Ovary (tissue), 10 donors: ENCODE measurements at places on chromosomes 4 and X. TPM values are rescaled to one million over a fixed set of nuclear protein-coding genes. Genes with fewer than 3 reads are reported as not detected.

DNA sequence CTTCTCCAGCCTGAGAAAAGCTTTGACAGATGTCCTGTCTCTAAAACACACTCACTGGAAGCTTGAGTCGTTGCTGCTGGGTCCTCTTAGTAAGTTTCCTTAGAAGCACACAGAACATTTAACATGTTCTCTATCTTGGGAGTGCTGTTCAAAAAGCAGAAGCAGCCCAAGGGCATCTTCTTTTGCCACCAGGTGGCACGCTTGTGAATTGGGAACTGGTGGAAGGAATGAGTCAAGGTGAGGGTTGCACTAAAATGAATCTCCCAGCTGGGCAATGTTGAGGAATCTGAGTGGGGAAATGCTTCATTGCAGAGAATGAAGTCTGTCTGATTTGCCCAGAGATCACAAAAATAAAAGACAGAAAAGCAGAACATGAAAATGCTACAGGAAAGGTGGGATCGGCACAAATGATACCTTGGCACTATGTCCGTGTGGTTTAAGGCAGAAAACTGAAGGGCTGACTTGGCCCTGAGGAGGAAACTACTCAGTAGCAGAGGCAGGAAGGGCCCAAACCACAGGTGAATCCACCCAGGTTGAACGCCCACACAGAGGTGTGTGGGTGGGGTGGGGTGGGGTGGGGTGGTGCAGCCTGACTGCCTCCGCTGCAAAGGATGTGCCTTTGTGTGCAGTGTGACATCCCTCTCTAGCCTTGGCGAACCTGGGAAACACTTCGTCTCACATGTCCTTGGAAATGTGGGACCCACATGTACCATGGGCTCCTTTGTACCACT, 26.0 kb downstream of the KIT start:
- DNase-seq: no peak

GLRB gene
- total RNA-seq: 0.33 TPM

GRCh38 chr4:25913056-25913850, 767 bp upstream of the SMIM20 start:
- DNase-seq: peak; percentile 37

- DNase-seq: no peak
These were observed 100.5 kb downstream of the GPR143 start for GRCh38 chrX:9665113-9665512.

ANKRD37 gene
- 37.9 TPM for total RNA-seq

GRCh38 chr4:77911842-77912450, 49.3 kb downstream of the MRPL1 start:
- DNase-seq: no peak

SERTM2 gene
- total RNA-seq: 0.72 TPM

HMGN5 gene
- 3.8 TPM for total RNA-seq

DNA sequence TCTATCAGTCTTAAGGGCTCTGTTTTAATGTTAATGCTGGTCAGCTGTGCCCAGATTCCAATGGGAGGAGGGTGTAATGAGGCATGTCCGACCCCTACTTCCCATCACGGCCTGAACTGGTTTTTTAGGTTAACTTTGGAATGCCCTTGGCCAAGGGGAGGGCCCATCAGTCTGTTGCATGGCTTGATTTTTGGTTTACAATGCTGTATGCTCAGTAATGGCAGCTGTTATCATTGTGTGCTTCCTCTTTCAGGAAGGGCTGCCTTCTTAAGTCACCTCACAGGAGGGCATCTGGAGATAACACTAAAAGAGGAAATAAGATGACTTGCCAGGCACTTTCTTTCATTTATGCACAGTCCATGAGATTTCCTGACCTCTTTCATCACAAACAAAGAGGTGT, 36.3 kb downstream of the ATXN3L start:
- DNase-seq: no peak

CENPVL3 gene
- total RNA-seq: not detected

EGFL6 gene
- 0.34 TPM for total RNA-seq
